ENCODE measurements at places on chromosomes 2 and 18.

DNA sequence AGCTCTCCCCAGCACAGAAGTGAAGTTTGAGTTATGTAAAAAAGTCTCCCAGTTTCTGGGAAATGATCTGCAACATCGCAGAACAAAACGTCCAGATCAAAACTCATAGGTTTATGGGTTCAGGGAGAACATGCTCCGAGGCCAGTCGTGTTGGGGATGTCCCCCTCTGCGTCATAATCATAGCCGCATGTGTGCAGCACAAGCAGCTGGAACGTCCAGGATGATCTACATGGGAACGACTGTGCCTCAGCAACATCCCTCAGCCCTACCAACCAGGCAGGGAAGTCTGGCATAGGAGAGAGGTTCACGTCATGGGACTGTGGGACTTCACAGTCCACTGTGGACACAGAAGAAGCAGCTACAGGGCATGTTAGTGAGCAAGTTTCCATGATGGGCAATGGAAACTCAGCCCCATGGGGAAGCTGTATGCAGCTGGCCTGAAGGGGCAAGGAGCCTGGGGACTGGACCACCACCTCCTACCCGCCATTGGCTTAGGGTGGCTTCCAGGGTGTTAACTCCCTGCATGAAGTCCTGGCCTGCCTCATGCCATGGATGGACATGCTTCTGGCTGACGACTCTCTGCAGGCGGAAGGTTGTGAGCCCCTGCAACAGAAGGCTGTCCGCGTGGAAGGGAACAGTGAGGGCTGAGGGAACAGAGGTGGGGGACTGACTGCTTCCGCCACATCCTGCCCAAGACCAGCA, 96.9 kb downstream of the COPS8 start:
- DNase-seq, result no peak

DNA sequence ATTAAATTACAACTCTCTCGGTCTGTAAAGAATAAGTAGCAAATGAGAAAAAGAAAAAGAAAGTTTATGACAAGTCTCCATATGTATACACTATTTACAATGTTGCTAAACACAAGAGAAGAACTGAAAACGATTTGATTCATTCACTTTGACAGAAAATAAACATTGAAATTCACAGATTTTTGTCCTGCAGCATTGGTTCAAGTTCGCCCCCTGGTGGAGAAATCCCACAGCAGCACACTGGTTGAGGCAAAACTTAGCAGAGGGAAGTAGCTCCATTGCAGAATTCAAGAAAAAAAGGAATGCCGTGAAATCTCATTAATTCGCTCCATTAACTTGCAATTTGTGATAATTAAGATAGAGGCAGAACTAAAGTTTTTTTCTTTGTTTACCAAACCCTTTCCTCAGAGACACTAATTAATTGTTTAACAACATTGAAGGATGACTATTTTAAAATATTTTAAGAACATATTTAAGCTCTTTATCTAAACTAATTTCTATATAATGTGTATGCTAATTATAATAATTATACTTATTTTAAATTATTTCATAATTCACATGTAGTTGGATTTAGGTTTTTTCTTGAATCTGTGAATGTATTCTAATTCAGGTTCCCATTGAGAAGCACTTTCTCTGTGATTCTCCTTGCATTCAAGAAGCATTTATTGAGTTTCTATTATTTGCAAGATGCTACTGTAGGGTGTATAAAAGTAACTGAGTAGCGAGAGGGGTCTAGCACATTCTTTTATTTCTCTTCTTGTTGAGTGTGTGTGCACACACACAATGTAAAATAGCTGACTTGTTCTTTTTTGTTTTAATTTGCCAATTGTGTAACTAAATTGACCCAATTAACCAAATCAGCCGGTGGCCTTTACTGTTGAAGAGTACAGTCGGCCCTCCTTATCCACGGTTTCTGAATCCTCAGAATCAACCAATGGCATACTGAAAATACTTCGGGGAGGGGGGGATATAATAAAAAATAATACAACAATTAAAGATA, 74.1 kb downstream of the COL4A3 start:
- DNase-seq, result peak; percentile 62

DNA sequence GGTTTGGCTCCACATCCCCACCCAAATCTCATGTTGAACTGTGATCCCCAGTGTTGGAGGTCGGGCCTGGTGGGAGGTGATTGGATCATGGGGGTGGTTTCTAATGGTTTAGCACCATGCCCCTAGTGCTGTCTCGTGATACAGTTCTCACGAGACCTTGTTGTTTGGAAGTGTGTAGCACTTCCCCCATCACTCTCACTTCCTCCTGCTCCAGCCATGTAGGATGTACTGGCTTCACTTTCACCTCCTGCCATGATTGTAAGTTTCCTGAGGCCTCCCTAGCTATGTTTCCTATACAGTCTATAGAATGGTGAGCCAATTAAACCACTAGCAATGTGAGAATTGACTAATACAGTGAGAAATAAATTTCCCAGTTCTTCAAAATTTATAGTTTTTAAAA, 325.9 kb downstream of the FSIP2 start:
- DNase-seq, result no peak

- no peak for DNase-seq
Measured at GRCh38 chr2:120626566-120626965, 109.1 kb upstream of the GLI2 start.

- DNase-seq, result no peak
Measured at GRCh38 chr2:38327580-38327979, 49.5 kb downstream of the ATL2 start.

DNA sequence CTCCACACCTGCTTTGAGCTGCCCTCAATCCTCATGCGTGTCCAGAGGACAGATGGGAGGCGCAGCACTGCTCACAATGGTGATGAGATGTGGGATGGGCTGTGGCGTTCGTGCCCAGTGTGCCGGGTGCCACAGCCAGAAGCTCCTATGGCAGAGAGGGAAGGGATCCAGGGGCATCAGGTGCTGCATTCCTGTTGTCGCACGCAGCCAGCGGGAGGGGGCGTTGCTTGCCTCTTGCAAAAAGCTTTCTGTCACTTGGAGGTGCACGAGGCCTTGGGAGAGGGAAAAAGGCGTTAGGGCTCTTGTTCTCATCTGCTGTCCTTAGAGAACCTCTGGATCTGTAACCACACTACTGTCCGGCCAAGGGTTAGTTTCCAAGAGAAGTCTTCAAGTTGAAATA, 29.2 kb upstream of the ALLC start:
- no peak for DNase-seq

- DNase-seq, result no peak
Measured at GRCh38 chr18:985212-985661, 80.6 kb downstream of the ADCYAP1 start.

GRCh38 chr2:215436705-215437565, 1.1 kb upstream of the FN1 start:
- no peak for DNase-seq

- DNase-seq, result no peak
Measured at GRCh38 chr18:37452682-37453385, 112.8 kb downstream of the CELF4 start.

GRCh38 chr2:197556456-197556855, 40.6 kb downstream of the MOB4 start:
- DNase-seq, result no peak

- no peak for DNase-seq
Measured at GRCh38 chr2:181471783-181472182, 14.6 kb downstream of the ITGA4 start.

- DNase-seq, result no peak
Measured at GRCh38 chr2:128608921-128609880, 290.5 kb upstream of the HS6ST1 start.

Data from activated CD4-positive, alpha-beta T cell treated with anti-CD3 and anti-CD28 coated beads, Interleukin-2, amount 50 U/mL, for 16 hours (primary cell).